Activated CD4-positive, alpha-beta T cell treated with anti-CD3 and anti-CD28 coated beads for 36 hours (primary cell): ENCODE measurements at places on chromosomes 6 and 20. TPM values are rescaled to one million over a fixed set of nuclear protein-coding genes. Genes with fewer than 3 reads are reported as not detected.
A peak's percentile ranks its signal among the peaks of the same experiment; 100 is the strongest.

- no peak overlapping the region for H3K27ac ChIP-seq
- peaks cover 8% of the 10 kb centered on the region for H3K36me3 ChIP-seq
- H3K4me1 ChIP-seq, result no peaks in the 10 kb centered on the region
These were observed 27.2 kb downstream of the INSM1 start for GRCh38 chr20:20395087-20395486.

GRCh38 chr6:24905483-24905882 is 30.3 kb downstream of the RIPOR2 start:
- H3K27ac ChIP-seq, result peak overlapping the region; percentile 71
- DNase-seq, result no peak
- peaks cover 88% of the 10 kb centered on the region for H3K4me1 ChIP-seq
- H3K36me3 ChIP-seq, result peaks cover 52% of the 10 kb centered on the region

- H3K36me3 ChIP-seq, result no peaks in the 10 kb centered on the region
- no peak overlapping the region for H3K4me3 ChIP-seq
- no peak for DNase-seq
- no peak overlapping the region for H3K27ac ChIP-seq
- no peaks in the 10 kb centered on the region for H3K4me1 ChIP-seq
- peaks cover 16% of the 10 kb centered on the region for H3K27me3 ChIP-seq
These were observed 24.5 kb downstream of the CALHM6 start for GRCh38 chr6:116485559-116486184.

GRCh38 chr6:1242446-1242845 is 69.5 kb upstream of the FOXQ1 start:
- H3K27ac ChIP-seq, result no peak overlapping the region
- peaks cover 9% of the 10 kb centered on the region for H3K27me3 ChIP-seq
- no peaks in the 10 kb centered on the region for H3K36me3 ChIP-seq

DNA sequence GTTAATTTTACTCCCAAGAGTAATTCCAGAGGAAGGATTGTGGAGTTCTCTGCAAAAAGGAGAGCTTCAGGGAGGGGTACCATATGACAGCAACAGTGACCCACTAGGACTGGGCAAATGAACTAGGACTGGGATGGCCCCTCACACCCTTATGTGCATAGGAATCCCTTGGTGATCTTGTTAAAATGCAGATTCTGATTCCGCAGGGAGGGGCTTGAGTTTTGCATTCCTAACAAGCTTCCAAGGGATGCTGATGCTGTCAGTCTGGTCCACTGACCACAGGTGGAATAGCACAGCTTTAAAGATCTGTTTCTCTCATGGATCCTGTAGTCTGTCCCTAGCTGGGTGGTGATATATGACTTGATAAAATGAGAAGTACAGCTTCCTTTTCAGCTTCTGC is 6.3 kb upstream of the FOXA2 start:
- no peak overlapping the region for H3K4me3 ChIP-seq
- no peak overlapping the region for H3K27ac ChIP-seq
- no peak for DNase-seq
- peaks cover 44% of the 10 kb centered on the region for H3K27me3 ChIP-seq
- H3K4me1 ChIP-seq, result no peaks in the 10 kb centered on the region
- H3K36me3 ChIP-seq, result no peaks in the 10 kb centered on the region

DNA sequence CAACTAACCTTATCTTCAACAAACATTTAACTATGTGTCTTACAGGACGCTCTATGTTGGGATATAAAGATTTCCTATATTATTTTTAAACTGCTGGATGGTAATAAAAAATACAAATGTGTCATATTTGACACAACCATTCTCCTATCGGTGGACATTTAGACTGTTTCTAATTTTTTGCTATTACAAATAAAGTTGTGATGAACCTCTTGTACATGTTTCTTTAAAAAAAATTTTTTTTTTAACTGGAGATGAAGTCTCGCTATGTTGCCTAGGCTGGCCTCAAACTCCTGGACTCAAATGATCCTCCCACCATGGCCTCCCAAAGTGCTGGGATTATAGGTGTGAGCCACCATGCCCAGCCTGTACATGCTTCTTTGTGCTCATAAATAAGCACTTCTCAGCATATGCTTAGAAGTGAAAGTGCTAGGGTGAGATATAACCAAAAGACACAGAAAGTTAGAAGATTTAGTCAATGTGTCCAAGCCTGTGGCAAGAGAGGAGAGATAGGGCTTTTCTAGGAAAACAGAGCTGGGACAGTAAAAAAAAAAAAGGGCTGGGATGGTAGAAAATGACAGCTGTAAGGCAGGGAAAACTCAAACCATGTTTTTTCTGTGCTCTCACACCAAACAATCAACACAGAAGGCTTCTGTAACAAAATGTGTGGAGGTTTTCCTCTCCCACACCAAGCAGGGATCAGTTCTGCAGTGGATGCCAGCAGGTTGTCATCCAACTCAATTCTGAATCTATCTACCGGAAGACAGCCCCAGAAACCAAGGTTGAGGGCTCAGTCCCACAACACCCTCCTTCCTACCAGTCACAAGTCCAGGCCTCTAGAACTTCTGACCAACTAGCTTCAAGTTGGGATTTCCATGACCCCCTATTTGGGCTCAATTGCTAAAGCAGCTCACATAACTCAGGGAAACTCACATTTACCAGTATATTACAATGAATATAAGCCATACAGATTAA is 70.0 kb upstream of the SMIM29 start:
- DNase-seq, result no peak
- H3K4me3 ChIP-seq, result no peak overlapping the region
- no peaks in the 10 kb centered on the region for H3K27me3 ChIP-seq
- peak overlapping the region; percentile 68 for H3K27ac ChIP-seq
- H3K4me1 ChIP-seq, result peaks cover 46% of the 10 kb centered on the region

GRCh38 chr20:48538856-48539255 is 288.9 kb downstream of the PREX1 start:
- H3K27me3 ChIP-seq, result peaks cover 7% of the 10 kb centered on the region
- no peak overlapping the region for H3K27ac ChIP-seq
- H3K4me3 ChIP-seq, result no peak overlapping the region
- no peaks in the 10 kb centered on the region for H3K36me3 ChIP-seq

DNA sequence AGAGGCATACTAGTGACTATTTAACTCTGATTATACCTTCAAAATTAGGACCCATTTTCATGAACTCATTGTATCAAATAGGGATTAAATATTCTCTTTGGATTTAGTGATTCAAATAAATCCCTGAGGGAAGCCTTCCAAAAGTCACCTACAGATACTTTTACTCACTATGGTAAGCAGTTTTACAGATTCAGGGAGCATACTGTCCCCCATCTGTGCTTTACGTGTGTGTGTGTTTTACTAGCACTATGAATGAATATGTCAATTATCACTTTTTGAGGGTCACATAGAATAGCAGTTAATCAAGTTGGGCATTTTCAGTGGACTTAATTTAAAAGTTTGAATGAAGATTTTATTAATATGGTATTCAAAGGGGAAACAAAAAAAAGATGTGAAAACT is 96.7 kb downstream of the EPHA7 start:
- H3K27me3 ChIP-seq, result no peaks in the 10 kb centered on the region
- no peak overlapping the region for H3K4me3 ChIP-seq
- no peaks in the 10 kb centered on the region for H3K36me3 ChIP-seq
- no peaks in the 10 kb centered on the region for H3K4me1 ChIP-seq
- no peak for DNase-seq

GRCh38 chr20:9928281-9928737 is 89.4 kb upstream of the PAK5 start:
- H3K4me3 ChIP-seq, result no peak overlapping the region
- no peaks in the 10 kb centered on the region for H3K4me1 ChIP-seq
- DNase-seq, result no peak
- H3K27me3 ChIP-seq, result peaks cover 4% of the 10 kb centered on the region
- no peak overlapping the region for H3K27ac ChIP-seq

DNA sequence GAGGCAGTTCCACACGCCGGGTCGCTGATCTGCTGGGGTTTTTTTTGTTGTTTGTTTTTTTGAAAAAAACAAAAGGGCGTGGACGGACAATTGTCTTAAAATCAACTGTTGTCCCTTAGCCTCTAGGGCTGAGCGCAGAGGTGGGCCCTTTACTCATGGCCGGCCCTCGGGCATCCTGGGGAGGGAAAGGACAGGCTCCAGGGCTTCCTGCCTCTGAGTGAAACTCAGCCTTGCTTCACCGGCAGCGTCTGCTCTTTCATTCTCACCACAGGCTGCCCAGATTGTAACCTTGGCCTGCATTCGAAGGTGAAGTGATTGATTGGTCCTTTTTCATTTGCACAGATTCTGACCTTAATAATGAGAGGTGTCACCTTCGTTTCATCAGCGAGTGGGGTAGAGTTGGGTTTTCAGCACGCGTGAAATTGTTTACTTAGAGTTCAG is 797 bp downstream of the SMIM13 start:
- peaks cover 15% of the 10 kb centered on the region for H3K36me3 ChIP-seq
- H3K4me3 ChIP-seq, result peak overlapping the region; percentile 96
- no peaks in the 10 kb centered on the region for H3K27me3 ChIP-seq
- H3K27ac ChIP-seq, result peak overlapping the region; percentile 97
- peak; percentile 68 for DNase-seq

GRCh38 chr20:1842281-1842680 is 52.9 kb upstream of the SIRPA start:
- H3K4me3 ChIP-seq, result no peak overlapping the region
- peak; percentile 36 for DNase-seq
- H3K4me1 ChIP-seq, result peaks cover 11% of the 10 kb centered on the region
- no peaks in the 10 kb centered on the region for H3K36me3 ChIP-seq

GRCh38 chr20:34574426-34574825 is 15.9 kb downstream of the MAP1LC3A start:
- no peak for DNase-seq
- peaks cover 6% of the 10 kb centered on the region for H3K36me3 ChIP-seq
- H3K27ac ChIP-seq, result no peak overlapping the region
- H3K4me3 ChIP-seq, result no peak overlapping the region
- peaks cover 6% of the 10 kb centered on the region for H3K4me1 ChIP-seq

- H3K4me1 ChIP-seq, result peaks cover 21% of the 10 kb centered on the region
- H3K4me3 ChIP-seq, result peak overlapping the region; percentile 51
- DNase-seq, result peak; percentile 38
- no peaks in the 10 kb centered on the region for H3K36me3 ChIP-seq
- H3K27ac ChIP-seq, result no peak overlapping the region
- H3K27me3 ChIP-seq, result peaks cover 42% of the 10 kb centered on the region
These were observed 590 bp downstream of the RNF217 start for GRCh38 chr6:124962639-124963415.

DNA sequence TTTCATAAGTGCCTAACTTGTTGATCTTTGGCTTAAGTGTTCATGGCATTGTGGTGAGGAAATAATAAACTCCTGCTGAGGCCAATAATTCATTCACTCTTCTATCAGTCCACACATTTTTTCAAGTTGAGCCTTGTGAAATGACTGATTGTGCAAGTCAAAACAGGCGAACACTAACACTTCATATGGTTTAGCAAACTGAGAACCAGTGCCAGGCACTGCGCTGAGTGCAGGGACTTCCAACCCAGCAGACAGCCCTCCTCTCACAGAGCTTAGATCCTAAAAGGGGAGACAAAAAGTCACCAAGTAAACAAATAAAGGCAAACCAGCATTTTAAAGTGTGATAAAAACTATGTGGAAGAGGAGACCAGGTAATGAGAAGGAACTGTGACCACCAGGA is 435.0 kb downstream of the PTPRT start:
- H3K36me3 ChIP-seq, result no peaks in the 10 kb centered on the region
- no peak overlapping the region for H3K27ac ChIP-seq
- no peaks in the 10 kb centered on the region for H3K4me1 ChIP-seq
- H3K4me3 ChIP-seq, result no peak overlapping the region

GRCh38 chr20:23877524-23877923 is 2.0 kb downstream of the CST5 start:
- no peaks in the 10 kb centered on the region for H3K36me3 ChIP-seq
- peaks cover 39% of the 10 kb centered on the region for H3K4me1 ChIP-seq
- no peak overlapping the region for H3K4me3 ChIP-seq
- no peak overlapping the region for H3K27ac ChIP-seq
- H3K27me3 ChIP-seq, result no peaks in the 10 kb centered on the region

GRCh38 chr20:52779125-52779524 is 193.0 kb upstream of the TSHZ2 start:
- H3K4me1 ChIP-seq, result no peaks in the 10 kb centered on the region
- peaks cover 2% of the 10 kb centered on the region for H3K36me3 ChIP-seq
- H3K27ac ChIP-seq, result no peak overlapping the region
- peaks cover 8% of the 10 kb centered on the region for H3K27me3 ChIP-seq

DNA sequence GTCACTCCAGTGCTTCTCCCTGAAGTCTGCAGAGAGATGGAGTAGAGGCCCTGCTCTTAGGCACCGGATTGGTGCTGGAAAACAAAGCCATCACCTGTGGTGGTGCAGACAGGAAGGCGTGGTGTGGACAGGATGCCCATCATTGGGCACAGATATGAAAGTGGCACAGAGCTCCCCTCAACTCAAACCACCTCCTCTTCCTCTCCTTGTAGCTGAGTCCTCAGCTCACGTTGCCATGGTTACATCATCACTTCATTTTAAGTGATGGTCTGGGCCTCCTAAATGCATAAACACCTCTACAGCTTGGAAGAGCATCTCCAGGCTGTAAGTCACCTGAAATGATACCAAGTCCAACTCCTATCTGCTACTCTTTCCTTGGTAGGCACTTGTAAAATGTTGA is 8.0 kb upstream of the RTF2 start:
- no peak for DNase-seq
- peaks cover 25% of the 10 kb centered on the region for H3K4me1 ChIP-seq
- H3K27ac ChIP-seq, result no peak overlapping the region
- peaks cover 7% of the 10 kb centered on the region for H3K36me3 ChIP-seq
- no peak overlapping the region for H3K4me3 ChIP-seq

- H3K36me3 ChIP-seq, result no peaks in the 10 kb centered on the region
- H3K4me1 ChIP-seq, result no peaks in the 10 kb centered on the region
- H3K27me3 ChIP-seq, result no peaks in the 10 kb centered on the region
- no peak for DNase-seq
- no peak overlapping the region for H3K27ac ChIP-seq
These were observed 133.0 kb upstream of the TAB2 start for GRCh38 chr6:149184523-149184922.

DNA sequence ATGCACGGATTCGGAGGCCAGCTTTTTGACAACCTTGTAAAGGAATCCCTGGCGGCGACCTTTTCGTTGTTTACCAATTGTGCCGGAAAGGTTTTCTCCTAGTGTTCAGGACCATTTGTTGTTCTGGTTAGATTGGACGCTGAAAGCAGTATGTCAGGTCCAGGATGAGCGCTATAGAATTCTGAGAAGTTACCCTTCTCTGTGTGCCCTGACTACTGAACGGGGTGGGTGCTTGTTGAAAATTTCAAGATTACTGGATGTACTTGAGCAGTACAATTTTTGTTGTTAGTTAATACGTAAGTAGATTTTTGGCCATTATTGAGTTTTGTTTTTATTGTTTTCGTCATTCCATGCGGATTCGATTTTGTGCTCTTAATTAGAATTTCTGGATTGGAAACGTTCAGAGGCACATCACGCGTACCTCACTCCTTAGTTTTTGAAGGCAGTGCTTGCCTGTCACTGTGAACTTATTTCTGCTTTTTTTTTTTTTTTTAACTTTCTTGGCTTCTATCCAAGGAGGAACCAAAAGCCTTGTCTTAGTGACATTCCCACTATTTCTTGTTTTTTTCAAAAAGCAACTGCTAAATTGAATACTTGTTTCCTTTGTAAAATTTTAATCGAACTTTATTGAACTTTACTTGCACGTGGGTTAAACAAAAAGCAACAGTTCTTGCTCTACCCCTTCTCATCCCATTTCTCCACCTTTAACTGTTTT is 898 bp downstream of the XRN2 start:
- H3K4me3 ChIP-seq, result peak overlapping the region; percentile 93
- H3K36me3 ChIP-seq, result peaks cover 35% of the 10 kb centered on the region
- peaks cover 34% of the 10 kb centered on the region for H3K4me1 ChIP-seq
- peak overlapping the region; percentile 98 for H3K27ac ChIP-seq
- DNase-seq, result no peak

GRCh38 chr6:112752791-112753190 is 405.7 kb downstream of the RFPL4B start:
- H3K27ac ChIP-seq, result no peak overlapping the region
- no peak for DNase-seq
- no peak overlapping the region for H3K4me3 ChIP-seq

GRCh38 chr6:82408952-82409431 is 45.4 kb downstream of the TPBG start:
- H3K4me3 ChIP-seq, result no peak overlapping the region
- no peak for DNase-seq
- no peaks in the 10 kb centered on the region for H3K27me3 ChIP-seq
- H3K36me3 ChIP-seq, result no peaks in the 10 kb centered on the region

Gene MTFR2
- 28.9 TPM for total RNA-seq
